Bone marrow (tissue), 2 donors: ENCODE measurements at places on chromosomes 5 and 9.

DNA sequence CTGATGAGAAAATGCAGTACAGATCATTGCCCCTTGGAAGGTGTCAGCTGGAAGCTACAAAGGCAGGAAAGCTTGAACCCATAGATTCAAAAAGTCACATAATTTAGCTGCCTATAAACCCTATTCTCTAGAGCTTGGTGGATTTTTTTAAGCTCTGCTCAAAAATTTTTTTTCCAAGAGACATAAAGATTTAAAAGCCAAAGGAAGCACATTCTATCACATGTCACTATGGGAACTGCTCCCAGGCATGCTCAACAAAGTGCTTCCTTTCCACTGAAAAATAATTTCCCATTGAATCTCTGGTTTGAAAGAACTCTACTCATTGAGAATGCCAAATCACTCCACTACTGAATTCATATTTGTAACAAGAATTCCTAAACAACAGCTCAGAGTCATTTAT is 419.8 kb downstream of the CETN3 start:
- no peak for DNase-seq

- no peak for DNase-seq
Observed at GRCh38 chr5:143636931-143637528, 174.9 kb upstream of the HMHB1 start.

GRCh38 chr5:179763215-179763945 is 30.4 kb upstream of the LTC4S start:
- DNase-seq: peak; percentile 38

DNA sequence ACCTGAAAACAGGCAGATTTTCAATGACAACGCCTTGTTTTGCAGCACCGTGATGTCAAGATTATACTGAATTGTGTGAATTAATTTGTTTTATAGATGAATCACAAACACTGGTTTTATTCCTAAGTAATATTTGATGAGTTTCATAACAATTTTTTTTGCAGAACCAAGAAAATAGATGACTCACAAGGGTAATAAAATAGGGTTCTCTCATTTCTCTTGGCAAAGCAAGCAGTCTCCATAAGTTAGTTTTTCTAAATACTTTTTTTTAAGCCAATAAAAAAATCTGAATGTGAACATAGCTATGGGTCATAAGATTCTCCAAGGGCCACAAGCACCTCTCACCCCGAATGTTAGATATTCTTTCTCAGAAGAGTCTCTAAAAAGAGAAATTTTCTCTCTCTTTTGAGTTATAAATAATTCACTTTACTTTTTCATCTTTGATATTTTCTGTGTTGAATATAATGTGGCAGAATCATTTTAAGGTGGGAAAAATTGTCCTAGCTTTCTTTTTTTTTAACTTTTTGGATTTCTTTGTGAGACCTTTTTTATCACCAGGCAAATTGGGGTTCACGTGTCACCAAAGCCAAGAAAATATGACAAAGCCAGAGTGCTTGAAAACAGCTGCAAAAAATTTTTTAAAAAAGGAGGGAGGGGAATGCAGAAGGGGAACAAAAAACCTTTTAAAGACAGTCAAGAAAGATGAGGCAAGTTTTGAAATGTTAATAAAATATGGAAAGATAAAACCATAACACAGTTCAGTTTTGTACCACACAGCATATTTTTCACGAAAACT is 174.6 kb upstream of the DAPK1 start:
- DNase-seq: no peak

DNA sequence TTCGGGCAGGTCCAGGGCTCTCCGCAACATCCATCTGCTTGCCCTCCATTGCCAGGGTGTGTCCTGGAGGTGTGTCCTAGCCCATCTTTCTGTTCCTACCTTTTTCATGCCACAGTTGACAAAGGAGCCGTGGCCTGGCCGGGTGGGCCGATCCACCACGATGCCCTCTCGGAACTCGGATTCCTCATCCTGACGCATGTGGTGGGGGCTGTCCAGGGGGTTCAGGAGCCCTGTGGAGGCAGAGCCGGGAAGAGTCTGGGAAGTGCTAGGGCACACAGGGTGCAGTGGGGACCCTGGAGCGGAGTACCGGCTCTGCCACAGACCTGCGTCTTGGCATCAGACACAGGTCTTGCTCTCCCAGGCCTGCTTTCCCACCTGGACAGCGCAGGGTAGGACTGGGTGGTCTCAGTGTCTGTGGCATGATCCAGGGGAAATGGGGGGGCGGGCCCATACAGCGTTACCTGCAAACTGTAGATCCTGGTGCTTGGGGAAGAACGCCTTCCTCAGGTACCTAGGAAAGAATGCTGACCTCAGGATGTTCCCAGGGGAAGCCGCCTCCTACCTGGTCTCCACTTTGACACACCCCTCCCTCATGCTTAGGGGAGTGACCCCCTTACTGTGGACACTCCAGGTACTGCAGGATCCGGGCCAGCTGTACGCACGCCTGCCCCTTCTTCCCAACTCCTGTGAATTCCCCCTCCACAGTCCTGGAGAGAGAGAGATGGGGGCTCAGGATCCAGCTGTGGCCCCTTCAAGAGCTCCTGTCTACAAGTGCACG is 3.5 kb downstream of the SPOUT1 start:
- DNase-seq: no peak

DNA sequence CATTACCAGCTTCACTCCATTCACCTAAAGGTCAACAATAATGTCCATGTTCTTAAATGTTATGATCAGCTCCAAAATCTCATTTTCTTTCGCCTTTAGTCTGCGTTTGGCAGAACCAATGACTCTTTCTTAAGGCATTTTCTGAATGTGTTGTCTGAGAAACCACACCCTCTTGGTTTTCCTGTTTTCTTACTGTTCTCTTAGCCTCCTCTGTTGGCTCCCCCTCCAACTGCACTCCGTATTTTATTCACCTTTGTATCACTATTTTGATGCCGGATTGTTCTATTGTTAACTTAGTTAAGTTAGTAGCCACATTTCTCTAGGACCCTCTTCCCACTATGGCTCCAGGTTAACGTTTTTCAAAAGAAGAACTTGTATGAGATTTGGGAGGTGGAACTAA is 185.6 kb downstream of the DMAC1 start:
- DNase-seq: no peak

DNA sequence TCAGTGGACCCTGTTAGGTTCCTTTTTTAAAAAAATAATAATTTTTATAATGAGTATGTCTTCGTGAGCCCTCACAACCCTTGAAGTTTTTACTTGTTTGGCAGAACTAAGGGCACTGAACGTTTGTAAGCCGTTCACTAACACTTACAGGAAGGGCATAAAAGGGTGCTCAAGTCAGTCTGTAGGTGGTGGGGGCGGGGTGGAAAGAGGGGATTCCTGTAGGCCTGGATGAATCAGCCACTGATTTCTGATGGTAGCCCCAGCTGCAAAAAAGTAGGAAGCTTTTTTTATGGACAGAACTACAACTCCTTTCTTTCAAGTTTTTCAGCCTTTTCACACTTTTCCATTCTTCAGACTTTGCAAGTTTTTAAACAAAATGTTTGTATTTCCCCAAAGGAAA is 35.8 kb downstream of the PIK3R1 start:
- DNase-seq: peak; percentile 49

GRCh38 chr5:68285075-68285840 is 69.7 kb downstream of the PIK3R1 start:
- peak; percentile 7 for DNase-seq

- no peak for DNase-seq
Observed at GRCh38 chr9:91727316-91727861, 222.6 kb downstream of the ROR2 start.

- no peak for DNase-seq
Observed at GRCh38 chr9:107989544-107989943, 500.0 kb upstream of the KLF4 start.

DNA sequence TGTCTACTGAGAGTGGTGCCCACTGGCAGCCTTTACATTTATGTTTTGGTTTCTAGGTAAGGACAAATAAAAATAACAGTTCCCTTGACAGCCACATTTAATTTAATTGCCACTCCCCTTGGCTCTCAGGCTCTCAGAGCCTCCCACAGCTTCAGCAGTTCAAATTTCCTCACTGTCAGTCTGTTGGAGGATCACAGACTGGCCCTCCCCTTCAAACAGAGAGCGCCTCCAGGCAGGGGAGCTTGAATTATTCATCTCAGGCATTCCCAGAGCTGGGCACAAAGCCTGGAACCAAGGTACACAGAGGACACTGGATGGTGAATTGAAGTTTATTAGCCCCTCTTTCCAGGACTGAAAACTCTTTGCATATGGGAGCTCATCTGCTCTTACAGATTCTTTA is 407.7 kb downstream of the SPOCK1 start:
- no peak for DNase-seq

DNA sequence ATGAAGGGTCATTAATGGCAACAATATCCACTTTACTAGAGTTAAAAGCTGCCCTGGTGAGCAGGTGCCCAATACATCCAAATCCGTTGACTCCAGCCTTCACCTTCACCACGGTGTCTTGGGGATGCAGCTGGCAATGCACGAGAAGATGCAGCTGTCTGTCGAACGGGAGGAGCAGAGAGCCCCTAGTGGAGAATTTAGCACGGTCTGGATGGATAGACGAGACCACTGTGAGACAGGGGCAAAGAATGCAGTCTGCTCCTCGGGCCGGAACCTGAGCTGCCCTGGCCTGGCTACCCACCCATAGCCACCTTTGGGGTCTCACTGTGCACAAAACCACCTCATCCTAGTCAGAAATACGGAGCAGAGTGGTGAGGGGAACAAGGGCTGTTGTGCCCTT is 35.1 kb downstream of the ADRA1B start:
- DNase-seq: no peak

DNA sequence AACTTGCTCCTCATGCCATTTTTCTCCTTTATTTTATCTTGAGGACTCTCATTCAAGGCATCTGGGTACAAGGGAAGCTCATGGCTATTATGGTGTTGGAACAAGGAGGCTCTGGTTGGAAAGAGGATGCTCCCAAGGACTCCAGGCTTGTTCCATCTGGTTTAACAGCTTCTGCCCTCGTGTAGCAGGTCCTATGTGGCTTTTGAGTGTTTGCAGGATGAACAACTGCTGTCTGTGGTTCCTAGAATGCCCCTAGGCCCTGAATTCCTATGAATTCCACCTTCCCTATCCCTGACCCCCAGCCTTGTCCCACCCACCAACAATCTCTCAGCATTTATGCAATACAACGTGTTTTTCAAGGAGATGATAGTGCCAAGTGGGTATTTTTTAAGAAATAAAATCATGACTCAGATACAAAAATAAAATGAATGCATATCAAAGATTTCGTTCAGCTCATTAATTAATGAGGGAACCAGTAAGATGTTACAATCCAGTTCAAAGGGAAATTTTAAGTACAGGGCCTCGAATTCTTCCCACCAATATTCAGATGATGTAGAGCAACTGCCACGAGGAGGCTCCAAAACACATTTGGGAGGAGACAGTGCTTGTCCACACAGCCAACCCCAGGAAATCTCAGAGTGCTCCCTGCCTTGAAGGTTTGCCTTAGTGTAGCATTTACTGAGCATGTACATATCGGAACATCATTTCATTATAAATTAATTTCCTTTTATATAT is 182.0 kb downstream of the MUSK start:
- DNase-seq: no peak

GRCh38 chr9:37486616-37487548 is 1.1 kb downstream of the POLR1E start:
- DNase-seq: no peak

DNA sequence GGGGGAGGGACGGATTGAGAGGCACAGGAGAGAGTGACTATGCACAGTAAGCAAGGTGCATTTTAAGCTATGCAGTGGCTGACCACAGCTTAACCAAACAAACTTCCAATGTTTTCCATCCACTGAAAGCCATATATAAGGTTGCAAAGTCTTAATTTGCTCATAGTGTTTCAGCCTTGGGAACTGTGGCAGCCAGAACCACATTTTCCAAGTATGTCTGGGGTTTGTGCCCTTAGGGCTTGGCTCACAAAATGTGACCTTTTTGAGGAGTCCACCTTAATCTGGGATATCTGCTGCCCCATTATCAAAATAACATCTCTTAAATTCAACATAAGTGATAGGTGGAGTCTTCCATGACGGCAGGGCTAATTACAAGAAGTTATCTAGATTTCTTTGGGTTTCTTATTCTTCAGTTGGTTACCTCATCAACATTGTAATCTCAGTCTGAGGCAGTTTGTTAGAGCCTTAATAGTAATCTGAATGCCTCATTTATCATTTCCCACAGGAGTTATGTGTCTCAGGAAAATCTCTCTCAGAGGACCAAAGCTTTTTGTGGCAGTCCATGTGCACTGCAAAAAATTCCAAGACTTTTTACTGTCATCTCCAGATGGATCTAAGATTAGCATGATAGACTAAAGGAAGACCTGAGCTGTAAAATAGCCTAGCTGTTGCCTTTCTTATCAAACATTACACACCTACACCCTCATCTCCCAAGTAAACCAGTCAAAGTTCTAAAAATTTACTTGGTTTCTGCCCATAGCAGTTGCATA is 15.2 kb upstream of the UBQLN1 start:
- DNase-seq: no peak

- DNase-seq: no peak
Observed at GRCh38 chr5:69451941-69452647, 37.2 kb downstream of the MARVELD2 start.

DNA sequence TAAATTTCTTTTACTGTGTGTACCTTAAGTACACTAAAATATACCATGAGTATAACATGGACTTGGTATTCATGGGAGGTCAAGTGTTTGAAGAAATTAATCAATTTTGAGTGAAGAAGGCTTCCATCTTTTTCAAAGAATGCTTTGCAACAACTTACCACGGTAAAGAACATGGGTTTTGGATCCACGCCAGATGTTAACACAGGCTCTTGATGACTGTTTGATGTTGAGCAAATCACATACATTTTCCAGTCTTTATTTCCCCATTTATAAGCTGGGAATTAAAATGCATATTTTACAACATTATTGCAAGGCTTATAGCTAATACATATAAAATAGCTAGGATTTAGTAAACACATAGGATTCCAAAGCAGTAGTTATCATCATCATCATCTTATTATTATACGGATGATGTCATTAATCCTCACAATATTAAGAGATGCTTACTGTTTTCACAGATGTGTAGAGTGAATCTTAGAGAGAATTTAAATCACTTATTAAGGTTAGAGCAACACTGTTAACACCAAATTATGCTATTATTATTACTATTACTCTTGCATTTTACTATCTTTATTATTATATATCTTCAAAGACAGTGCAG is 362.0 kb downstream of the PRELID2 start:
- DNase-seq: no peak

GRCh38 chr9:3976865-3977613 is 322.8 kb downstream of the GLIS3 start:
- DNase-seq: no peak

- DNase-seq: no peak
Observed at GRCh38 chr5:175735701-175736100, 77.8 kb downstream of the HRH2 start.

DNA sequence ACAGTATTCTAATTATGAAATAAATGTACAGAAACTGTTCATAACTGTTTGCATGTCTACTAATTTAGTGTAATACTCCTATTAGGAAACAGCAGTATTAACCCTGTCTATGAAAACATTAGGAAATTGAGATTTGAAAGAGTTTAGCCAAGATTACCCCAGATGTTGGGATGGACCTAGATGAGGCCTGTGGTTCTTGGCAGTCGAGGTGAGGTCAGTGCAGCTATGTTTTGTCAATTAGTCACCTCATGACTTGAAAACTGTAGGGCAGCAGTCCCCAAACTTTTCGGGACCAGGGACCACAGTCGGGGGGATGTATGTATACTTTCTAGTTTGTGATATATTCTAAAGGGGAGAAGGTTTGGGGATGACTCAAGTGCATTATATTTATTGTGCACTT is 4.7 kb downstream of the LNPEP start:
- DNase-seq: no peak

GRCh38 chr9:89756891-89757537 is 152.2 kb downstream of the GADD45G start:
- no peak for DNase-seq

- no peak for DNase-seq
Observed at GRCh38 chr9:134680393-134681060, 38.9 kb downstream of the COL5A1 start.

- DNase-seq: no peak
Observed at GRCh38 chr5:179164331-179165311, 104.4 kb downstream of the ZNF354C start.
